Stomach (tissue), 19 donors: ENCODE measurements at places on chromosomes 7 and 10. TPM values are rescaled to one million over a fixed set of nuclear protein-coding genes. Genes with fewer than 3 reads are reported as not detected.

Gene BRAF
- 81.1 TPM for total RNA-seq

Gene AGAP5
- total RNA-seq, result 7.0 TPM

Gene STEAP4
- total RNA-seq, result 12.5 TPM

Gene ABCB1
- 10.6 TPM for total RNA-seq

Gene VIPR2
- total RNA-seq, result 13.4 TPM

Gene DPY19L1
- total RNA-seq, result 26.3 TPM

Gene SLC16A12
- total RNA-seq, result 9.7 TPM

Gene FOXI2
- 0.18 TPM for total RNA-seq

Gene NEUROD6
- not detected for total RNA-seq

- H3K36me3 ChIP-seq, result no peaks in the 10 kb centered on the region
- no peaks in the 10 kb centered on the region for H3K4me1 ChIP-seq
- H3K27me3 ChIP-seq, result peaks cover 7% of the 10 kb centered on the region
- no peak overlapping the region for H3K27ac ChIP-seq
Observed at GRCh38 chr10:104067525-104067924, 18.2 kb downstream of the COL17A1 start.

- no peaks in the 10 kb centered on the region for H3K36me3 ChIP-seq
- H3K27me3 ChIP-seq, result no peaks in the 10 kb centered on the region
- H3K4me1 ChIP-seq, result peaks cover 15% of the 10 kb centered on the region
- H3K4me3 ChIP-seq, result no peak overlapping the region
- H3K27ac ChIP-seq, result no peak overlapping the region
- no peak for DNase-seq
Observed at GRCh38 chr7:13976594-13976993, 12.9 kb downstream of the ETV1 start.

DNA sequence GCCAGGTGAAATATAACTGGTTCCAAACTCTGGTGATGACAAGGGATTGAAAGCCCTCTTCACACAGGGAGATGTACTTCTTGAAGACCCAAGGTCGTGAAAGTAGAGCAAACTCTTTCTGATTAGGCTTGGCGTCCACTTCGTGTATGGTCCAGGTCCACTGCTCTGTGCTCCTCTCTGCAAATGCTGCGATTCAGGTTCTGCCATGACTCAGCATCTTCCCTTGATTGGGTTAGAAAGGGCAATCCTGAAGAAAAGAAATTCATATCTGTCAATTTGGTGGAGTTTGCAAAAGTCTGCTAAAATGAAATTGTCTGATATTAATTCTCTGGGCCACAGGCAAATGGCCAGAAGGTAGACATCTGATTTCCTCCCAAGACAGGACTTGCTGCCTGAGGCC lies 431.4 kb downstream of the ACTR3B start:
- DNase-seq, result no peak
- H3K4me3 ChIP-seq, result no peak overlapping the region
- H3K4me1 ChIP-seq, result no peaks in the 10 kb centered on the region
- no peaks in the 10 kb centered on the region for H3K36me3 ChIP-seq
- no peak overlapping the region for H3K27ac ChIP-seq

DNA sequence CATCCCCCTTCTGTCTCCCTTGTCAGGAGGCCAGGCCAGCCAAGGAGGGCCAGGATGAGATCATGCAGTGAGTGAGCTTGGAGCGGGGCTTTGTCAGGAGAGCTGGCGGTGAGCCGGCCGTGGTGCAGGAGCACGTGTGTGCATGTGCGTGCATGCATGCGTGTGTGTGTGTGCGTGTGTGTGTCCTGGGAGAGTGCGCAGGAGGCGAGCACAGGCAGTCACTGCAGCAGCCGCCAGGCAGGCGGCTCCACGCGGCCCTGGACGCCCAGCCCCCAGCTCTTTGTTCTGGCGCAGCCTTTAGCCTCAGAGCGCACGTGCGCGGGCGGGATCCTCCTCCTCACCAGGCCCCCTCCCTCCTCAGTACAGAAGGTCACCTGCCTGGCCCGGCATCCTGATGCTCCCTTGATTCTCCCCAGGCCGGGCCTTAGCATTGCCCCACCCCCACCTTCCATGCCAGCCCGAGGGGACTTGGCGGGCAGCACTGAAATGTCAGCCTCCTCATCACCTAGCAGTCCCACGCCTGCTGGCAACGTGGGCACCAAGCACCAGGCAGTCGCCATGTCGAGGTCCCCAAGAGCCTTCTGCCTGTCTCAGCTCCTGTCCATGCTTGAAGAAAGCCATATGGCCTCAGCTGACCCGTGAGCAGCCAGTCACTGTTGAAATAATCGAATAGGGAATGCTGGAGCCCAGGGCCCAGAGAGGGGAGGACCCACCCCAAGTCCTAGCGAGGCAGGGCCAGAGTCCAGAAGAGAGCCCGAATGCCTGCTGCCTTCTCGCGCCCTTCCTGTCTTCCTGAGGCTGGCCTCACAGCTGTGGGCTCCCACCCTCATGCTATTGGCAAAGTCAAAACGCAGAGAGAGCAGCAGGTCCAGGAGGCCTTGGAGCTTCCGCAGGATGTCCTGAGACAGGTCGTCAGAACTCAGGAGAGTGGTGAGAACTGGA lies 125.9 kb upstream of the PPIF start:
- peaks cover 71% of the 10 kb centered on the region for H3K4me1 ChIP-seq
- no peaks in the 10 kb centered on the region for H3K27me3 ChIP-seq
- peak overlapping the region; percentile 32 for H3K27ac ChIP-seq
- no peak overlapping the region for H3K4me3 ChIP-seq
- peaks cover 22% of the 10 kb centered on the region for H3K36me3 ChIP-seq

GRCh38 chr7:12434012-12434642 lies 30.5 kb upstream of the VWDE start:
- no peak overlapping the region for H3K27ac ChIP-seq
- no peaks in the 10 kb centered on the region for H3K27me3 ChIP-seq
- H3K36me3 ChIP-seq, result no peaks in the 10 kb centered on the region
- no peak overlapping the region for H3K4me3 ChIP-seq
- no peak for DNase-seq
- no peaks in the 10 kb centered on the region for H3K4me1 ChIP-seq

GRCh38 chr10:121732172-121732571 lies 133.9 kb upstream of the FGFR2 start:
- no peaks in the 10 kb centered on the region for H3K36me3 ChIP-seq
- no peaks in the 10 kb centered on the region for H3K4me1 ChIP-seq
- H3K27me3 ChIP-seq, result peaks cover 24% of the 10 kb centered on the region
- DNase-seq, result no peak
- H3K4me3 ChIP-seq, result no peak overlapping the region
- H3K27ac ChIP-seq, result no peak overlapping the region

GRCh38 chr10:70964245-70964644 lies 75.9 kb upstream of the PCBD1 start:
- H3K4me3 ChIP-seq, result no peak overlapping the region
- no peak for DNase-seq
- H3K27me3 ChIP-seq, result no peaks in the 10 kb centered on the region

GRCh38 chr10:29951441-29951931 lies 107.9 kb downstream of the JCAD start:
- DNase-seq, result peak; percentile 19
- H3K36me3 ChIP-seq, result no peaks in the 10 kb centered on the region
- no peak overlapping the region for H3K27ac ChIP-seq
- peaks cover 27% of the 10 kb centered on the region for H3K4me1 ChIP-seq
- no peak overlapping the region for H3K4me3 ChIP-seq

DNA sequence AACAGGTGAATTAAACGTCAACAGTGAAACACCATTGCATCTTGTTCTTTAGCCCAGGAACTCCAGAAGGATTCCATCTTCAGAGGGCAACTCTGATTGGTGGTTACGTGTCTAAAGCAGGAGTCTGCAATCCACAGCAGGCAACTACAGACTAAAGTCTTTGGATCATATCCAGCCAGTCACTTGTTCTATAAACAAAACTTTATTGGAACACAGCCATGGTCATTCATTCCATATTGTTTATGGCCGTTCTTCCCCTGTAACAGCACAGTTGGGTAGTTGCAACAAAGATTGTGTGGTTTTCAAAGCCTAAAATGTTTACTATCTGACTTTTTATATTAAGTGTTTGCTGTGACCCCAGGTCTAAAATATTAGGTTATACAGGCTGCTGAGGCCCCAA lies 94.7 kb upstream of the IMMP2L start:
- H3K27me3 ChIP-seq, result no peaks in the 10 kb centered on the region
- no peak for DNase-seq
- H3K4me1 ChIP-seq, result no peaks in the 10 kb centered on the region
- H3K36me3 ChIP-seq, result no peaks in the 10 kb centered on the region
- no peak overlapping the region for H3K27ac ChIP-seq

DNA sequence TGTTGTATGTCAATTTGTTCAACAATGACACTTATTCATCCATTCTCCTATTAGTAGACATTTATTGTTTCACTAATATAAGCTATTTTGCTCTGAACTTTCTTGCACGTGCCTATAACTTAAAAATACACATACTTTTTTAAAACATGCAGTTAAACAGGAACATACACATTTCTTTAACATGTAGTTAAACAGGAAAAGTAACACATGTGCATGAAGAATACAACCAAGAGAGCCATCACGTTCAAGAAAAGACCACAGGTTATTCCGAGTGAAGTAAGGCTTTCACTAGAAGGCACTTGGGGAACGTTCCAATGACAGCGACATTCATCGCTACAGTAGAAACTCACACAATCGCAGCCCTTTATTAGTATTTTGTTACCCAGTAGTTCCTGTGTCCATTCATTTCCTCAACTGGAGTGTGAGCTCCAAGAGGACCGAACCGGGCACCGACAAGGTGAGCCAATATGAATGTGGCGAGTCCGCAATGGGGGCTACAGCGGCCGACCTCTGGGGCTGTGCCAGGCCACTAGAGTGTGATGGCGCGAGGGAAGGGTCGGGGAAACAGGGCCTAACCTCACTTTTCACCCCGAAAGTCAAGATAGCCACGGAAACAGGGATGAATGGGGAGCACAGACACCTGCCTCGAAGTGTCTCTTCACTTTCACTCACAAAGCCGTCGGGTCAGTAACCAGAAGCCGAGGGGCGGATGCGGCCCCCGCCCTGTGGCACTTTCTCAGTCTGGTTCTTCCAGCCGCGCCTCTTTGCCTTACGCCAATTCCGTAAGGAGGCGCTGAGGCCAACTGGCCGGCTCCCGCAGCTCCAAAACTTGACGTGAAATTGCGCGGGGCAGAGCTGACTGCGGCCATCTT lies 775 bp upstream of the SEPTIN7 start:
- H3K27me3 ChIP-seq, result no peaks in the 10 kb centered on the region
- H3K4me3 ChIP-seq, result peak overlapping the region; percentile 81
- DNase-seq, result peak; percentile 97
- no peaks in the 10 kb centered on the region for H3K36me3 ChIP-seq
- H3K27ac ChIP-seq, result peak overlapping the region; percentile 100

DNA sequence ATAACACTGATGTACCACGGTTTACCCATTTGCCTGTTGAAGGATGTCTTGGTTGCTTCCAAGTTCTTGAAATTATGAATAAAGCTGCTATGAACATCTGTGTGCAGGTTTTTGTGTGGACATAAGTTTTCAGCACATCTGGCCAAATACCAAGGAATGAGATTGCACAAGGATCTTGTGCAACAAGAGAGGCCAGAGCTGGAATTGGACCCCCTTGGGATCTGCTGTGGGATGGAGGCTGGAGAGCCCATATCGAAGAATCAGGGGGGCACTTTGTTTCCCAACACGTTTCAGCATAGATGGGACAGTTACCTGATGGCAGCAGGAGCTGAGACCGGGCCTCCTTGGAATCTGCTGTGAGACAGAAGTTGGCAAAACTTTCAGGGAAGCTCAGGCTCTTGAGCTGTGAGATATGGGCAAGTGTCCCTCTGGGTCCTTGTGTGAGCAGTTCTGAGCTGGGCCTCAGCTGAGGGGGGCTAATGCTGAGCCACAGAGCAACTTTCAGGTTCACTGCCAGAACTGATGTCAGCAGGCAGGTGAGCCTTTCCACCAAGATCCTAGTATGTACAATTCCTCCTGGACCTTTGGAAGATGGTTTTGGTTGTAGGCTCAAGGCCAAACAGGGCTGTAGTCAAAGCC lies 115.2 kb upstream of the RAB18 start:
- no peaks in the 10 kb centered on the region for H3K36me3 ChIP-seq
- peaks cover 7% of the 10 kb centered on the region for H3K27me3 ChIP-seq
- DNase-seq, result no peak

DNA sequence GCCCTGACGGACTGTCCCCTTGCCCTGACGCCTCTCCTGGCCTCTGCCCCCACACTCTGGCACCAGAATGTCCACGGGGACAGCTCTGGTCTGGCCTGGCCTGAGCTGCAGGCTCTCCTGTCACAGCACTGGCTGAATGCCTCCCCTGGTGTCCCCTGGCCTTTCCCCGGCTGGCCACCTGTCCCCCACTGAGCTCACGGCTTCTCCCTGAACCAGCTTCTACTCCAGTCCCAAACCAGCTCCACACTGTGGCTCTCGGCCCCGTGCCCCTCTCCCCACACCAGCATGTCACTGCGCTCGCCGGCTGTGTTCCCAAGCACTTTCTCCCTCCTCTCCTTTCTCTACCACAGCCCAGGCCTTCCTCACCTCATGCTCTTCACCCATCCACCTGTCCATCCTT lies 386.4 kb downstream of the DNAJB6 start:
- DNase-seq, result no peak
- H3K36me3 ChIP-seq, result no peaks in the 10 kb centered on the region
- peaks cover 11% of the 10 kb centered on the region for H3K27me3 ChIP-seq
- H3K4me3 ChIP-seq, result no peak overlapping the region

DNA sequence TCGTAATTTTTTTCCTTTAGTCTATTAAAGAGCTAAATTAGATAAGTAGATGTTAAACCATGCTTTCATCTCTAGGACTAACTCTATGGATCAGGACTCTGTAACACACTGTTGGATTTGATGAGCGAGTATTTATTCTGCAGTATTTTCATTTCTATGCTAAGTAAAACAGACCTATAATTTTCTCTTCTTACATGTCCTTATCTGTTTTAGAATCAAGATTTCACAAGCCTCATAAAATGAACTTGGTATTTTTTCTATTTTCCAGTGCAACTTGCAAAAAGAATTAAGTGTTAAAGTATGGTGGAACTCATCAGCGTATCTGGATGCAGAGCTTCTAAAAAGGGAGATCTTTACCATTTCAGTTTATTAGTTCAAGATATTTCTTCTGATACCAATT lies 2.4 kb downstream of the CACUL1 start:
- no peak overlapping the region for H3K4me3 ChIP-seq
- no peak overlapping the region for H3K27ac ChIP-seq
- H3K36me3 ChIP-seq, result peaks cover 7% of the 10 kb centered on the region
- peaks cover 14% of the 10 kb centered on the region for H3K4me1 ChIP-seq

DNA sequence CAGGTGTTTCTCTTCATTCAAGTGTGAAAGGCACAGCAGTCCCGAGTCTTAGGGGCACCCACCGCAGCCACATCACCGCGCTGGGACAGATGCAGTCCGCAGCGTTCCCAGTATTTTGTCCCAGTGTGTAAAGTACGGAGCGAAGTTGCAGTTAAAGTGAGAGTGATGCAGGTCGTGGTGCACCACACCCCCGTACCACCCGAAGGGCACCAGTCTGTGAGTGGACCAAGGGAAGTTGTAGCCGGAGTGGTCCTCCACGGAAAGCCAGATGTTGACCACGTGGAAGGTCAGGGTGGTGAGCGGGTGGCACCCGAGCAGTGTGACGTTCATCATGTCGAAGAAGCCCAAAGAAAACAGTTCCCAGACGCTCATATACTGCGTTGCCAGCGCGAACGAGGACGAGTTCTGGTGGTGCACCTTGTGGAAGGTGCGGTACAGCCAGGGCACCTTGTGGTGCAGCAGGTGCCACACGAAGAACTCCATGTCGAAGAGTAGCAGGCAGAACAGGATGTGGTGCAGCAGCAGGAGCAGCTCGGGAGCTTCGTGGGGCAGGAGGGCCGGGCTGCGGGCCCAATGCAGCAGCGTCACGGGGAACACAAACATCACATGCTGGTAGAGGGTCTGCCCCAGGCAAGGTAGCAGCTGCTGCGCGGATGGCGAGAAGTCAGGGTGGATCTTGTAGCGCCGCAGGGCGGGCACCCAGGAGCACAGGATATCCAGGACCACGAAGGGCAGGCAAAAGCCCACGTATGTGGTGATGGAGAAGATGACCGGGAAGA lies 526 bp downstream of the CH25H start:
- peaks cover 24% of the 10 kb centered on the region for H3K4me1 ChIP-seq
- H3K4me3 ChIP-seq, result peak overlapping the region; percentile 50
- H3K36me3 ChIP-seq, result no peaks in the 10 kb centered on the region
- peaks cover 71% of the 10 kb centered on the region for H3K27me3 ChIP-seq
